HAP-1 (cell line): ENCODE measurements at places on chromosomes 5 and 9.

DNA sequence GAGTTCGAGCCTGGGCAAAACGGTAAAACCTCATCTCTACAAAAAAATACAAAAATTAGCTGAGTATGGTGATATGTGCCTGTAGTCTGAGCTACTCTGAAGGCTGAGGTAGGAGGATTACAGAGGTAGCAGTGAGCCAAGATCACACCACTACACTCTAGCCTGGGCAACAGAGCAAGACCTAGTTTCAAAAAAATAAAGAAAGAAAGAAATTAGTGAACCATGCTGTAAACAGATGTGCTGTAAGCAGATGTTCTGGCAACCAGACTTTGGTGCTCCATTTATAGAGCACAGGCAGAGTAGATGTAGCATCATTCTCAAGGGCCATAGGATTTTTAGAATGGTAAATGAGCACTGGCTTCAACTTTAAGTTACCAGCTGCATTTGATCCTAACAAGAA is 115.4 kb downstream of the ST8SIA4 start:
- DNase-seq, result no peak

- no peak for DNase-seq
Observed at GRCh38 chr5:109922381-109922995, 232.8 kb downstream of the MAN2A1 start.

- DNase-seq, result no peak
Observed at GRCh38 chr5:10838038-10838437, 77.0 kb upstream of the DAP start.

- no peak for DNase-seq
Observed at GRCh38 chr5:111699324-111699723, 57.7 kb downstream of the NREP start.

DNA sequence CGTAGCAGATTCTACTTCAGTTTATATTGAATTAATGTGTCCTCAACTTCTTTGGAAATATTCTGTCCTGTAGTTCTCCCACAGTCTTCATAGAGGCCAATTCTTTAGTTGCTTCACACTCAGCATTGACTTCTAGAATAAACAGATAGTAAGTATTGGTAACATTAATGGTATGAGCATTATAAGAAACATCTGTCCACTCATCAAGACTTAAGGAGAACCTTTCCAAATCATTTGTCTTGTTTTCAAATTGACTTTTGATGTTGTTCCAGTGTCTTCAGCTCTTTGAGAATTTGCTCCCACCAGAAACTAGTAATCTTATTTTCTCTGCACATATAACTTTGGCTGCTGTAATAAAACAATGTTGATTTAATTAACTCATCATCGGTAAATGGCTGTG is 18.3 kb downstream of the RANBP17 start:
- no peak for DNase-seq

DNA sequence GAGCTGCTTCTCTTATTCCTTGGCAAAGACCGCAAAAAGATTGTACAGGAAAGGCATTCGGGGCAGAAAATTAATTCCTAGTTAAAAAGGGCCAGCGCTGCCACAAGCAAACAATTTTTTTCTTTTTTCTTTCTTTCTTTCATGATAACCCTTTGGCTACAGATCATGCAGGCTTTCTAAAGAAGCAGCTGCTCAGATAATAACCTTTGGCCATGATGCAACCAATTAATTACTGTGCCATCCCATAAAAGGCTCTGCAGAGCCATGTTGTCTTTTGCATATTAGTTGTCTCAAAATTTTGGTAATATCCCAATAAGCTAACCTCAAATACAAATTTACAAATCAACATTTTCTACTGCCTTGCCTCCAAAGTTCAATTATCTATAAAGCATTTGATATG is 758.4 kb upstream of the SEMA6A start:
- DNase-seq, result no peak

GRCh38 chr5:68303754-68304420 is 88.3 kb downstream of the PIK3R1 start:
- DNase-seq, result no peak

- DNase-seq, result no peak
Observed at GRCh38 chr5:59319250-59319649, 574.3 kb downstream of the PDE4D start.

DNA sequence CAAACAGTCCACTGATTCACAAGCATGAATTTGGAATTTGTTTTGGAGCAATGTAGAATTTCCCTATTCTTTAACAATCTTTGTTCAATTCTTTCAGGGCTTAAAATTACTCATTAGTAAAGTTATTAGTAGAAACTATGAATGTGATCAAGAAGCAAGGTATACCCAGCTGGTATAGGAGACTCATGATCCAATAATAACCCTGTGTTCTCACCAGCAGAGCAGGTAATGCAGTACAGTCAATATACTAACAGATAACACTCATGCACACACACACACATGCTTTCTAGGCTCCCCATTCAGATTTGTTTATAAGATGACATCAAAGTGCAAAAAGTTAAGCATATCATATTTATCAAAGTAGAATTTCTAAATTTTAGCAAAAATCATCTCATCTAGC is 445.2 kb downstream of the ELAVL2 start:
- no peak for DNase-seq

DNA sequence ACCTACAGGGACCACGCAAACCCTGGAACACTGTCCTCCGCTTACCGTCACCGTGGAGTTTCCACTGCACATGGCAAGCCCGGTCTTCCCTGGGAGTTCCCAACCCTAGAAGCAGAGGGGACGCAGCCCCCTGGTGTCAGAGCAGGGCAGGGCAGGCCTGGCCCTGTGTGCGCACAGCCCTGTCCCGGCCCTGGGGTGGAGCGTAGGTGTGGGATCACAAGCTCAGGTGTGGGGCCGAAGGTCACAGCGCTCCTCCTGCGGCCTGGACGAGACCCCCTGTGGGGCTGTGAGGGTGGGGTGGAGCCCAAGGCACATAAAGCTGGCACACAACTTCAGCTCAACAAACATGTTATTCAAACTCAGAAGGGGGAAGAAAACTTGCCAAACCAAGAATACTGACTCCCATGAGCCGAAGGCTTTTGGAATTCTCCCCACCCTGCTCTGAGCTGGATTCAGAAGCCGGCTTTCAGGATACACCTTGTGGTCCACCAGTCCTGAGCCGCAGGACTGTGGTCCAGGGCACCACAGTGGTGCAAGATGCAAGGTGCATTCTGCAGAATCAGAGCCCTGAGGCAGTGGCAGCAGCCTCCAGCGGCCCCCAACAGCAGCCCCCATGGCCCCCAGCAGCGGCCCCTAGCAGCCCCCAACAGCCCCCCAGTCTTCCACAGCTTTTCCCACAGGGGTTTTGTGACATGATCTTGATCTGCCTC is 11.8 kb upstream of the EXOC3 start:
- no peak for DNase-seq

DNA sequence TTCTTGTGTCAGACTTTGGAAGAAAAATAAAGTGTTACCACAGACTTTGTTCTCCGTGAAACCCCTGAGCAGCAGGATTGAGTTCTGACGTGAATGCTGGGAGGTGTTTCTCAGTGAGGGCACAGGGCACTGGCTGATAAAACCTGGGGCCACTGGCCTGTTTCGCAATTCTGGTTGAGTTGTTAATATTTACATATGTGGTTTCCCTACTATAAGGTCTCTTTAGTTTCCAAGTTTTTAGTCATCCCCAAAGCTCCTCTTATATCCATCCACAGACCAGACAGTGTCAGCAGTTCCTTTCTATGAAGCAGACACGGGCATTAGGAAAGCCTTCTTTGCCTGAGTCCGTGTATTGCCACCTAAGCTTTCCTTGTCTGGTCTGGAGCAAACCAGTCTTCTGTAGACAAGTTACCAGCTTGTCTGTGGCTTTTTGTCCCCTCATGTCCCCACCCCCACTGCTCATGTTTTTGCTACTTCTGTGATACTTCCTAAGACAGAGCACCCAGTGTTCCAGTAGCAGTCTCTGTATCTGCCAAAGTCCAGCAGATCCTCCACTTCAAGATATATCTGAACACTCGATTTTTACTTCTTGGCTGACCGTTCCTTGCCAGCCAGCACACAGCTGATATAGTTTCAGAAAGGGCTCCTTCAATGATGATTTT is 42.0 kb downstream of the ACO1 start:
- DNase-seq, result no peak

DNA sequence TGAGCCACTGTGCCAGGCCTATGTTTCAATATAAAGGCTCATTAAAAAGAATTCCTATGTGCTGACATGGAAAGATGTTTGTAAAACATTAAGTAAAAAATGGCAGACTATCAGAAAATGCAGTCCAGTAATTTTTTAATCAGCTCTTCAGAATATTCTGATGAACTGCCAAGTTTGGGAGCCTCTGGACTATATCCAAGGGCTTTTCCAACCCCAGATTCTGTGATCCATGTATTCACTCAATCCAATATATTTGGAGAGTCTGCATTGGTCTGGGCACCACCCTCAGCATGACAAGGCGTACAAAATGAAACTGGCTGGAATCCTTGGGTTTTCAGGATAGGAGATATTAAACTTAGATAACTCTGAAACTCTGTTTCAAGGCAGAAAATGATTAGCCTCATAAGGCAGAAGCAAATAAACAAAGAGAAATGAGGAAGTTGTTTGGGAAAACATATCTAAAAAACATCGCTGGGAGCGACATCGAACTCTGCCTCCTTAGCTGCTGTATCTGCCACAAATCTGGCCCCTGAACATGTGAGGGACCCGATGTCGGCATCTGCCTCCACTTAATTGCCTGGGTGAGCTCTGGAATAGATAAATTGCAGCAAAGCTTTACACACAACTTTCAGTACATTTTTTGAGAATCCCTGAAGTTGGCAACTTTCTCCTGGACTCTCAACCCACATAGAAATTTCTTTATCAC is 14.4 kb downstream of the PDE6A start:
- no peak for DNase-seq

DNA sequence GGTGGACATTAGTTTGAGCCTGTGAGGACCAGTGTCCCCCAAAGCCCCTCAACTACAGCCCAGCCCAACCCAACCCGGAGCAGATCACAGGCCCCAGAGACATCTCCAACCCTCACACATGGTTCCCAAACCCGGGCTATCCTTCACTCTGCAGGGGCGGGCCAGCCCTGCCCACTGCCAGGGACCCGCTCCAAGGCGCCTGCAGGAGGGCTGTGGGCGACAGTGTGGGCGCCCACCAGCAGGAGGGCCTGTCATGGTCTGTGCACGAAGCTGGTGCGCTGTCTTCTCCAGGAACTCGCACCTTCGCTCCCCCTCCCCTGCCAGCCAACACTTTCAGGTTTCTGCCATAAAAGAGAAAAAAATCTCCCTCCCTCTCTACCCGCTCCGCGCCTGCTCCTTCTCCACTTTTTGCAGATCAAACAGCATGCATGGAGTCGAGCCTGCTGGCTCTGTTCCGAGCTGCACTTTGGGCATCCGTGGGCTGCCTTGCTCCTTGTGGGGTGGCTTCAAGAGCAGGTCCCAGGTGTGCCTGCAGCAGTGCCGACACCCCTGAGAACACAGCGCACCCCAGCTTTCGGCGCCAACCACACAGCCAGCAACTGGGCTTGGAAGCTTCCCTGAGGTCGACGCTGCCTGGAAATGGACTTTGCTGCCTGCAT is 133.7 kb upstream of the PPP1R26 start:
- no peak for DNase-seq

DNA sequence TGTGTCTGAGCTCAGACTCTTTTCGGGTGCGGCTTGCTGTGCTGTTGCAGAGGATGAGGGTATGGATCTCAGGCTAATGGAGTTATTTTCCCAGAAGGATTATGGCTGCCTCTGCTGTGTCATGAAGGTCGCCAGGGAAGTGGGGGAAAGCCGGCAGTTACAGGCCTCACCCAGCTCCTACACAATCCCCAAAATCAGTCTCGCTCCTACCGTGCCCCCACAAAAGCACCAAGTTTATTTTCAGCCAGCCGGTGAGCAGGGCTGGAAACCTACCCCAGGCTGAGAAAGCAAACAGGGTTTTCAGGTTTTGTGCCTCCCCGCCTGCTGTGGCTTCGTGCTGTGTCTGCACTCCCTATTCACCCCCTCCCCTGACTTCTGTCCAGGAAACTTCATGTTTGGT is 113.3 kb downstream of the SLC24A2 start:
- no peak for DNase-seq

- no peak for DNase-seq
Observed at GRCh38 chr5:113264046-113264445, 170.7 kb downstream of the TSSK1B start.

DNA sequence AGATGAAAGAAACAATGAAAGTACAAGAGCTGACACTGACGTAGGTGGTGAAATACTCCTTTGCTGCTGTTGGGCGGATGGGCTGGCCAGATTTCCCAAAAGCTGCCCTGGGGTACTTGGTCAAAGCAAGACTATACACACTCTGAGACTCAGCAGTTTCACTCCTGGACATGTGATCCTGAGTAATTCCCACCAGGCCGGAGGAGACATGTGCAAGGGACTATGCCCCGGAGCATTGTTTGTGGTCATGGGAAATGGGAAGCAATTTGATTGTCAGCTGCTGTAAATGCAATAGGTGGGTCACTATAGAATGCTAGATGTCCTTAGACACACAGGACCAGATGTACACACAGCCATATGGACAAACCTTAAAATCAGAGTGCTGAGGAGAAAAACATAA is 116.1 kb downstream of the DCP2 start:
- DNase-seq, result no peak
